Dermis microvascular lymphatic vessel endothelial cell (primary cell): ENCODE measurements at places on chromosomes 11 and 22. TPM values are rescaled to one million over a fixed set of nuclear protein-coding genes. Genes with fewer than 3 reads are reported as not detected.

The MYBPC3 gene
- not detected in 2 replicates for total RNA-seq

The TPBGL gene
- under 0.01 and 0.13 TPM in 2 replicates for total RNA-seq

The RASL10A gene
- total RNA-seq = 2.3 and 11.4 TPM in 2 replicates

The OR52H1 gene
- 0.13 TPM in 2 replicates for total RNA-seq

- no peak for DNase-seq
Measured at GRCh38 chr11:2129308-2129698, 9.9 kb downstream of the IGF2 start.

GRCh38 chr11:85105868-85106267, 521.3 kb downstream of the DLG2 start:
- no peak for DNase-seq

DNA sequence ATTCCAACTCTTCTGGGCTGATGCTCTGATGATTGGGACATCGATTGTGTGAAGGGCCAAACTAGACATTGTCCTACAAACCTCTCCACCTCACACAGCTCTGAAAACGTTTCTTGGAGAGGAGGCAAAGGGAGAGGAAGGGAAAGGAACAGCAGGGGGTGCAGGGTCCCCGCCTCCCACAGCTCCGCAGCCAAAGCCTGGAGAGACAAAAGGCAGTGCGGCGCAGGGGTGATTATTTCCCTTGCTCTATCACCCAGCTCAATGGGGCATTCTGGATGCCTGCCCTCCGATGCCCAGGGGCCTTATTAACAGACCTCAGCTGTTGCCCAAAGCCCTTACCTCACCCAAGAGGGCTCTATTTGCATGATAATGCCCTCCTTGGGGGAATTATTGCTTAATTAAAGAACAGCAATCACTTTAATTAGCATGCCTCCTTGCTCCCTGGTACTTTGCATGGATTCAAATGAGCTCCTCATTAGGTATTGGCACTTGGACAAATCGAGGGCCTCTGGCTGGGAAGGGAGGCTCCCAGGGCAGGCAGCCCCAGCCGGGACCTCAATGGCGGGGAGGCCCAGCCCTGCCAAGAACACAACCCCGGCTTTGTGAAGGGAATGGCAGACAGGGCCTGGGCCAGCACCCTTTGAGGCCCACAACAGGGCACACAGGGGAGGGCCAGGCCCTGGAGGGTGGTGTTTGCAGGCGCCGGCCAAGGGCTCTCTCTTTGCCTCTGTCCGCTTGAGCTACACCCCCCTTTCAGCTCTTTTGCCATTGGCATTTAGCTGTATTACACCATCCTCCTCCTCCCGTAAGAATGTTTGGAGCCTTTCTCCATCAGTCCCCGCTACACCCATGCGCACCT, 19.8 kb upstream of the CDON start:
- DNase-seq = no peak
